ENCODE measurements at places on chromosomes 3 and 15. TPM values are rescaled to one million over a fixed set of nuclear protein-coding genes. Genes with fewer than 3 reads are reported as not detected.

GRCh38 chr3:191320316-191320715, 8.9 kb upstream of the CCDC50 start:
- no peak for DNase-seq

DNA sequence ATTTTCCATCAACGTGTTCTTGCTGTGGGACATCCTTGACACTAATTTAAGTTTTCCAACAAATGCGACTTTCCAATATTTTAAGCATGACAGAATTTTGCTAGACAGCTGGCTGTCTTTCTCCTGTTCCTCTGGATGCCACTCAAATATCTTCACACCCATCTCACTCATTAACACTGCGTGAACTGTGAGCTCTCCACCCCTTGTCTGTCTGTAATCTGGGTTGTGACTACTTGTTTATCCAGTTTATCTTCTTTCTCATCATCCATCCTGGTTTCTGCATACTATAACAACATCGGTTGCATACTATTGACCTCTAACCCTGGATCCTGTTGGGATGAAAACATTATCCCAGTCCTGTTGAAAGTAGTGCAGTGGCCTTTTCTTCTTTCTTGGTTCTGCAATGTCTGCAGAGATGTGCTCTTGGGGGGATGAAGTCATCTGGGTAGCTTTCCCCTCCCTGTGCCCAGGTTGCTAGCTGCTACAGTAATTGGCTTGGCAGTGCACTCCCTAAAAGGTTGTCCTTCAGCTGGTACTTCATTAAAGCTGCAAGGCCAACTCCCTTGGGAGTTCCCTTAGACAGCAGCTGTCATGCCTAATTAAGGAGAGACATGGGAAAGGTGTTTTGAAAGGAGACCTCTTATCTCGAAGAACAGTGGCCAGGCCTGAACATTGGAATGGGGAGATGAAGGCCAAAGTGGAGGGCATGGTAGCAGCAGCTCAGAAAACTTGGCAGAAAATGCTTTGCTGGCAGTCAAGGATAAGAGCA, 24.7 kb downstream of the KAT2B start:
- DNase-seq = no peak

- peak; percentile 73 for DNase-seq
Observed at GRCh38 chr3:16048435-16049318, 125.8 kb upstream of the GALNT15 start.

Gene LEKR1
- total RNA-seq = 1.4 TPM

DNA sequence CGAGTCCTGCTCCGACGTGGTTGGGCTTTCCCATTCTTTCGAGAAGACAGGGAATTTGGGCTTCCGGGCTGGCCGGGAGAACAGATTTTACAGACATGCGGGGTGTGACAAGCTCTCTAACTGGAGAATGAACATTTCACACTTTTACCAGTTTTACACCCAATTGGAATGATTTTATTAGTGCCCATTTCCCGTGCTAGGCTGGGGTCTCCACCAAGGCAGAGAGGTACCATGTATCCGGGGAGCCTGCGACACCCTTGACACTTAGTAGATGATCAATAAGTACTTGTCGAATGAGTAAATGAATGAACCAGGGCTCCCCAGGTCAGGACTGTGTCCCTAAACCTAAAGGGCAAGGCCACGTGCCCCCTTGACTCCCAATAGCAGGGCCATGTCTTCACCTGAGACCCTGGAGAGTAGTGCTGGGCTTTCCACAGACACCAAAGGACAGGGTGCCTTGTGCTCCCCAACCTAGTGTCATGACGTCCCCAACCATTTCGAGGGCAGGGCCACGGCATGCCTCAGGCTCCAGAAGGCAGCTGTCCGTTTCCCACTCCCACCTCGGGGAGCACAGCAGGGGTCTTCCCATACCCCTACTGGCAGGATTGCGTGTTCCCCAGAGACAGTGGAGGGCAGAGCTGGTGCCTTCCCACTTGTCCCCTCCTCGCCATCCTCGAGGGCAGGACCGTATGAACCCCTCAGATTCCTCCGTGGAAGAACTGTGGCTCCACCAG, 679 bp upstream of the MYD88 start:
- DNase-seq = no peak

- DNase-seq = no peak
Observed at GRCh38 chr3:13644341-13645117, 95.6 kb downstream of the FBLN2 start.

- no peak for DNase-seq
Observed at GRCh38 chr15:97623091-97623661, 337.3 kb upstream of the ARRDC4 start.

- DNase-seq = no peak
Observed at GRCh38 chr3:122405015-122405414, 10.8 kb downstream of the WDR5B start.

GRCh38 chr15:90953947-90954711, 555 bp upstream of the RCCD1 start:
- no peak for DNase-seq

DNA sequence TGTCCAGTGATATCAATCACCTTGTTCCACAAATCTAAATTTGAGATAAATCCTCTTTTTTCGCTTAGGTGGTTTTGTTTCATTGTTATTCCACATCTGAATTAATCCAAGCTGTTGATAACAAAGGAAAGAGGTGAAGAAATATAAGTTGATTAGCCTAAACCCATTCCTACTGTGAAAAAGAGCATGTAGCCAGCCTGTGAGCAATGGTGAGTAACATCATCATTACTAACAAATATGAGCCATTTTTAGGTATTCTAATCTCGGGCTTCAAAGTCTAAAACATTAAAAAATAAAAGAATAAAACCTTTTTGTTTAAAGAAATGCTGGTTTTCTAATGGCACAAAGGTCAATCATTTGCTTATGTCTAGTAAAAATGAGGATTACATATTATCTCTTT, 52.1 kb upstream of the P3H2 start:
- DNase-seq = no peak

GRCh38 chr3:178079966-178080365, 456.3 kb upstream of the KCNMB2 start:
- no peak for DNase-seq

- DNase-seq = peak; percentile 21
Observed at GRCh38 chr3:99651531-99651930, 13.1 kb downstream of the COL8A1 start.

Gene METTL6
- total RNA-seq = 8.7 TPM

DNA sequence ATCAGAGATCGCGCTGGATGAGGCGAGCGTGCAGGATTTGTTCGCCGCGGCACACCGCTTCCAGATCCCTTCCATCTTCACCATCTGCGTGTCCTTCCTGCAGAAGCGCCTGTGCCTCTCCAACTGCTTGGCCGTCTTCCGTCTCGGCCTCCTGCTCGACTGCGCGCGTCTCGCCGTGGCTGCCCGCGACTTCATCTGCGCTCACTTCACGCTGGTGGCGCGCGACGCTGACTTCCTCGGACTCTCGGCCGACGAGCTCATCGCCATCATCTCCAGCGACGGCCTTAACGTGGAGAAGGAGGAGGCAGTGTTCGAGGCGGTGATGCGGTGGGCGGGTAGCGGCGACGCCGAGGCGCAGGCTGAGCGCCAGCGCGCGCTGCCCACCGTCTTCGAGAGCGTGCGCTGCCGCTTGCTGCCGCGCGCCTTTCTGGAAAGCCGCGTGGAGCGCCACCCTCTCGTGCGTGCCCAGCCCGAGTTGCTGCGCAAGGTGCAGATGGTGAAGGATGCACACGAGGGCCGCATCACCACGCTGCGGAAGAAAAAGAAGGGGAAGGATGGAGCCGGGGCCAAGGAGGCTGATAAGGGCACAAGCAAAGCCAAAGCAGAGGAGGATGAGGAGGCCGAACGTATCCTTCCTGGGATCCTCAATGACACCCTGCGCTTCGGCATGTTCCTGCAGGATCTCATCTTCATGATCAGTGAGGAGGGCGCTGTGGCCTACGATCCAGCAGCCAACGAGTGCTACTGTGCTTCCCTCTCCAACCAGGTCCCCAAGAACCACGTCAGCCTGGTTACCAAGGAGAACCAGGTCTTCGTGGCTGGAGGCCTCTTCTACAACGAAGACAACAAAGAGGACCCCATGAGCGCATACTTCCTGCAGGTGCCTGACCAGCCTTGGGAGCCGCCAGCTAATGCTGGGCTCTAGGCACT, 819 bp downstream of the KLHL40 start:
- no peak for DNase-seq

Gene APOD
- 0.91 TPM for total RNA-seq

DNA sequence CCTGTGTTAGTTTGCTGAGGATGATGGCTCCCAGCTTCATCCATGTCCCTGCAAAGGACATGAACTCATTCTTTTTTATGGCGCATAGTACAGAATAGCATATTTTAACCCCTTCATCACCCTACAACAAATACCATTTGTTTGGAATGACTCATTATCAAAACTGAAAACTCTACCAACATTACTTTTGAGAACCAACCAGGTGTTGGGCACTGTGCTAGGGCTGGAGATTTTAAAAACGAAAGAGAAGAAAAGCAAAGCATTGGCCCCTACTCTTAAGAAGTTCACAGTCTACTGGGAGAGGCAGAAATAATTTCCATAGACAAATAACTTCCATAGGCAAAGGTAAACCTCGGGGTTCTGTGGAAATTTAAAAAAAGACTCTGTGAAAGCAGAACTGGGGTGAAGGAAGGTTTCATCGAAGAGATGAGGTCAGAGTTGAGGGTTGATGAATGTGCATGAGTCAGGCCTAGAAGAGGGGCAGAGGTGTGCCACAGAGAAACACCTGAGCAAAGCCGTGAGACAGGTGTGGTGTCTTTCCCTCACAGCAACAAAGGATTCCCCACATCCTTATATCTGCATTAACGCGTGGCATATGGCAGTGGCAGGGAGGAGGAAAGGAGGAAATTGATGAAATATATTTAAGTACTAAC, 51.0 kb downstream of the MCF2L2 start:
- peak; percentile 50 for DNase-seq

DNA sequence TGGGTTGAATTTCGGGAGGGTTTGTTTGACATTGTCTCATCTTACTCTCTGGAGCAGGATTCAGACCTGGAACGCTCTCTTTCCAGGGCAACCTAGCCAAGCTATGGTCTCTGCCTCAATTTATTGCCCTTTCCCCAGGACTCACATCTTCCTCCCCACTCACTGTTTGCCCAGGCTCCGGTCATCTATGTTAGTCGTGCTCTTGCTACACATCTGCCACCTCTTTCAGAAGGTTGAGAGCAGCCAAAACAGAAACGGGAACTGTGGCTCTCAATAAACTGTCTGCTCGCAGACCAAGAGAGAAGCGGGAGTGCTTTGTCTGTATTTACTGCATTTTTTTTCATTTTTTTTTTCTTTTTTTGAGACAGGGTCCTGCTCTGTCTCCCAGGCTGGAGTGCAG, 81.6 kb downstream of the ST6GAL1 start:
- no peak for DNase-seq

- no peak for DNase-seq
Observed at GRCh38 chr15:69367236-69367635, 46.9 kb upstream of the KIF23 start.

DNA sequence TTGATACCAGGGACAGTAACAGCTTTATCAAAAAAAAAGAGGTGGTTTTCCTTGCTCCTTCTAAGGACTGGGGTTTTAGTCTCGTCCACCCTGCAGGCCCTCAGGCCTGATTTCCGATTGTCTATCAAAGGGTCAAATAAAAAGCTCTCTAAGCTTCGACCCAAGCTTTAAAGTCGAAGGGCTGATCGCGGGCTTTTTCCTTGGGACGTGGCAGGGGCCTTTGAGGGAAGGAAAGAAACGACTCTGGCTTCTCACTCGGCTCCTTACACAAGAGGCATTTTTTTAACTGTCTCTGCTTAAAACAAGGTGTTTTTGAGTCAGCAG, 354 bp upstream of the KLHL24 start:
- no peak for DNase-seq

Gene NAA80
- total RNA-seq = 14.2 TPM

Gene EPHA3
- total RNA-seq = not detected

- no peak for DNase-seq
Observed at GRCh38 chr3:136805795-136806194, 13.1 kb upstream of the SLC35G2 start.

GRCh38 chr15:75887178-75887577, 16.5 kb upstream of the FBXO22 start:
- DNase-seq = no peak

- peak; percentile 46 for DNase-seq
Observed at GRCh38 chr15:67049351-67050044, 15.9 kb upstream of the SMAD3 start.

DNA sequence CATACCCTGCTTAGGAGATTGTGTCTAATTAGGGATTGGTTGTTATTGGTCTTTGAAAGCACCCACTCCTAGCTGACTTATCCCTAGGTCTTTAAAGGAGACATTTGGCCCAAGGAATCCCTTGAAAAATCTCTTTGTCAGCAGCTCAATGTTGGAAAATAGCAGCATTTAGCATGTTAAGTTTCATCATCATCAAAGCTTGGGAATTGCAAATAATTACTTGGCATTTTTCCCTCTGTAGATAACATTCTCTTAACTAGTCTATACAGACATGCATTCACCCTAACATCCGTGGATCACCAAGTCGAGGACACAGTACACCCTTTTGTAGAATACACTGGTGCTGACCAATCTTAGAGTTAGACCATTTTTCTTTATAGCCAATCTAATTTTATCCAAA, 332.2 kb downstream of the AGBL1 start:
- DNase-seq = no peak

Gene TGM4
- not detected for total RNA-seq

Gene MUC20
- 52.3 TPM for total RNA-seq

- no peak for DNase-seq
Observed at GRCh38 chr3:151579571-151580270, 118.9 kb upstream of the IGSF10 start.

DNA sequence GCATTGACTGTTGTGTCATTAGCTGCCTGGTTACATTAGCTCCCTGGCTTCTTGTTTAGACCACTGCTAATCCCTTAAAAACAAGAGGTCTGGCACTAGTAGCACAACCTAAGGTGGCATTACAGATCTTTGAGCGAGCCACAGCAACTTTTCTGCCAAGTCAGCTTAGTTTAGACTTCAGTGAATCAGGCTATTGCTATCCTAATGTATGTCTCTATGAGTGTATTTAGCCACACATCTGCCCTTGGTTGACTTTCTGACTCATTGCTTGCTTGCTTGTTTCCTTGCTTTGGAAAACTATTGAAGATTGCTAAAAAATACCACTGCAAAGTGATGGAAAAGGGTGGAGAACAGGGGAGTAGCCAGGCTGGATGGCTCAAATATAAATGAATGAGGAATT, 50.2 kb downstream of the CHP1 start:
- DNase-seq = peak; percentile 70

Gene COX17
- total RNA-seq = 107 TPM

Gene IQCF5
- total RNA-seq = not detected

Gene GRM2
- total RNA-seq = not detected

- no peak for DNase-seq
Observed at GRCh38 chr3:55481744-55482495, 5.2 kb downstream of the WNT5A start.
